ENCODE measurements at places on chromosomes 7 and 10.

GRCh38 chr7:7944619-7945282 lies 23.8 kb upstream of the GLCCI1 start:
- peak; percentile 85 for DNase-seq

- no peak for DNase-seq
Observed at GRCh38 chr10:111158595-111158994, 81.8 kb downstream of the ADRA2A start.

DNA sequence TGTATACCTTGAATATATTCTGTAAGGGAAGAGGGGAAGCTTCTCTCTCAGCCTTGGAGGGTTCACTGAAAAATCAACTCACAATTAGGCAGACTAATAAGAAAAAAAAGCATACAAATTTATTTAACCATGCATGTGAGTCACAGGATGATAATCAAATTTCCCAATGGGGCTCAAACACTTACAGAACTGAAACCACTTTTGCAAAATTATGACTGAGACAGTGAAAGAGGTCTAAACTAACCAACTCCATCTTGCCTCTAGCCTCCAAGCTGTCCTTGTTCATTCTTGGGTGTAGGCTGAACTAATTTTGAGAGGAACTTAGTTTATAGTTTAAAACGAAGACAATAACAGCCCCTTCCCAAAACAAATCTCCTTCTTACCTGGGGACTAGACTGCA lies 618.3 kb upstream of the AUTS2 start:
- no peak for DNase-seq

GRCh38 chr10:123942114-123942861 lies 50.7 kb upstream of the CPXM2 start:
- DNase-seq: no peak

- DNase-seq: no peak
Observed at GRCh38 chr10:120095875-120096274, 203.3 kb downstream of the SEC23IP start.

GRCh38 chr10:13038391-13038790 lies 36.9 kb upstream of the CCDC3 start:
- DNase-seq: no peak

DNA sequence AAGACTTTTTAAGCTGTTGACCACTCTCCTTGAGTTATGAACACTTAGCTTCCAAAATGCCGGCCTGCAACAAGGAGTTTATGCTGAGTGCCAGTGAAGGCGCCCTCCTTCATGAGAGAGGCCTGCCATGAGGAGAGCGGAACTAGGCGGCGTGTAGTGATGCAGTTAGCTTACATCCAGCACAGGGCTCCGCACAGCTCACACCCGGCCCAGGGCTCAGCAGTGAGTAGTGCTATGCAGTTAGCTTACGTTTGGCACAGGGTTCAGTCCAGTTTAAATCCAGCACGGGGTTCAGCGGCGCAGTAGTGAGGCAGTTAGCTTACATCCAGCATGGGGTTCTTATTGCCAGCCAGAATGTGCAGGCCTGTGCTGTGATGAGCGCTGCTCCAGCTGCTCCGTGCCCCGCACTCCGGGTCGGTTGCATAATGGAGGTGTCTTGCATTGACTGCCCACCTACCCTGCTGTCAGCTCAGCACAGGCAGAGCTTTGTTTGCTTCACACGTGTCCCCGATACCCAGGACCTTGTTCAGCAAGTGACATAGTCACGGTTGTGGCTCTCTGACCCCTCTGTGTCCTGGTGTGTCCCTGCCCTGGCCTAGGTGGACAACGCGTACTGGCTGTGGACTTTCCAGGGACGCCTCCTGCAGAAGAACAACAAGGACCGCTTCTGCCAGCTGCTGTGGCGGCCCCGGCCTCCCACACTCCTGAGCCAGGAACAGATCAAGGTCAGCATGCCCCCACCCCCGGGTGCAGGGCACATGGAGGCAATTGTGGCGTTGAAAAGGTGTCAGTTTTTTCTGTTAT lies 21.9 kb downstream of the EIF3B start:
- peak; percentile 55 for DNase-seq

GRCh38 chr10:20443094-20443493 lies 454.0 kb downstream of the NEBL start:
- no peak for DNase-seq

- no peak for DNase-seq
Observed at GRCh38 chr7:10300577-10300976, 673.1 kb upstream of the PHF14 start.

- DNase-seq: peak; percentile 55
Observed at GRCh38 chr10:97737770-97738265, 890 bp downstream of the ZFYVE27 start.

- DNase-seq: no peak
Observed at GRCh38 chr10:29680091-29680490, 45.3 kb upstream of the SVIL start.

DNA sequence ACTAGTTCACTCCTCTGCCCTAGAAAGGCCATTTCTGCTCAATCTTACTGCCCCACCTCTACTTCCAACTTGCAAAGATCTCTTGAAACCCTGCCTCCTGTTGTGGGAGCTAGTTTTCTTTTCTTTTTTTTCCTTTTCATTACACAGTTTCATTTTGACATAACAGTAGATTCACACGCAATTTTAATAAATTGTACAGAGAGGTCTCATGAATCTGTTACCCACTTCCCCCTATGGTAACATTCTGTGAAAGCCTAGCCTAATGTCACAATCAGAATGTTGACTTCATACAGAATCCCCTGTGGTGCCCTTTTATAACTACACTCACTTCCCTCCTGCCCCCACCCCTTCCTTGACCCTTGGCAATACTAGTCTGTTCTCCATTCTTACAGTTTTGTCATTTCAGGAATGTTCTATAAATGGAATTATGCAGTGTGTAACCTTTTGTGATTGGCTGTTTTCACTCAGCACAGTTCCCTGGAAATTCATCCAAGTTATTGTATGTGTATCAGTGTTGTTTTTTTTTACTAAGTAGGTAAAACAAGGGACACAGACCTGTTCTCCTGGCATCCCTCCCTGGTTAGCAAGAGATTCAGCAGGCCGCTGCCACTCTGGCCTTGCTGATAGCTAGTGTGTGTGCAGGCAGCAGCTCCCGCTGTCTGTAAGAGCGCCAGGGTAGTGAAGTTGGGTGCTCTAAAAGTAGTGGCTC lies 21.5 kb downstream of the CHST3 start:
- no peak for DNase-seq

DNA sequence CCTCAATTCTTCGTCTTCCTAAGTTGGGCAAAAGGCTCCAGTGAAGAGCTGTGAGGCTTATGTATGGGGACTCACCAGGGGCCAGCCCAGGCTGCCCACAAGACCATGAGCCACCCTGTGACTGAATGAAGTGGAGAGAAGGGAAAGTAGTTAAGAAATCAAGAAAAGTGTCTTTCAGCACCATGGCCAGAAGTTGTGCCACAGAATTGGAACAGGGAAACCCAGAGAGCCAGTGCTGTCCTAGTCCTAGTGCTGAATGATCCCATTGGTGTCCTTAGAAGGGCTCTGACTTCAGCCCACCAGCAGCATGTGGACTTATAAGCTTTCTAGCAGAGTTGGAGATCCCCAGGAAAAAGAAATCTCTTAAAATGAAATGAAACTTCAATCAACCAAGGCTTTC lies 37.0 kb upstream of the CCSER2 start:
- DNase-seq: no peak

Measured in natural killer cell treated with Interleukin-12 subunit alpha and Interleukin-12 subunit beta and Interleukin-15 and Interleukin-18, amount 100 ng/mL, for 72 hours (primary cell).